ENCODE measurements at places on chromosomes 6 and 20.

DNA sequence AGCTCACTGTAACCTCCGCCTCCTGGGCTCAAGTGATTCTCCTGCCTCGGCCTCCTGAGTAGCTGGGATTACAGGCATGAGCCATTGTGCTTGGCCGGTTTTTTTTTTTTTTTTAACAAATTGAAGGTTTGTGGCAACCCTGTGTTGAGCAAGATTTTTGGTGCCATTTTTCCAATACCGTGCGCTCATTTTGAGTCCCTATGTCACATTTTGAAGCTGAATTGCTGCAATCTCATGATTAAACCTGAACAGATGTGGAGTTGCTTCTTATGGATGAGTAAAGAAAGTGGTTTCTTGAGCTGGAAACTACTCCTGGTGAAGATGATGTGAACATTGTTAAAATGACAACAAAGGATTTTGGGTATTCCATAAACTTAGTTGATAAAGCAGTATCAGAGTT, 16.6 kb downstream of the SASH1 start:
- no peak overlapping the region for H3K27ac ChIP-seq

DNA sequence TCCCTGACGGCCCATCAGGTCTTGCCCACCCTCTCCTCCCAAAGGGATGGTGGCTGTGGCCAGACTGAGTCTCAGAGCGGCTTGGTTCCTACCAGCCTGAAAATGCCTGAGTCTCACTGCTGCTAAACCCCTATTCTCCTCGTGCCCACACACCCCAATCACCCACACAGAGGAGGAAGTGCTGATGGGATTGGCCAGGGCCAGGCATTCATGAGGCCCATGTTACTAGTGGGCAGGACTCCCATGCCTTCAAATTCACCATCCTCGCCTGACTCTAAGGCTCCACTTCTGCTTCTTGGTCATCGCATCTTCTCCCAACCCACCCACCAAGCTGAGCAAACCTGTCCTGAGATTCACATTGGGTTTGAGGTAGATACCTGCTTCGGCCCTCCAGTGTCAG, 80.1 kb upstream of the CST7 start:
- H3K4me3 ChIP-seq: no peak overlapping the region
- peaks cover 3% of the 10 kb centered on the region for H3K36me3 ChIP-seq
- DNase-seq: no peak
- H3K27ac ChIP-seq: no peak overlapping the region
- no peaks in the 10 kb centered on the region for H3K4me1 ChIP-seq

- no peak overlapping the region for H3K4me3 ChIP-seq
- peaks cover 8% of the 10 kb centered on the region for H3K27me3 ChIP-seq
- DNase-seq: no peak
These were observed 136.0 kb downstream of the CCDC170 start for GRCh38 chr6:151629791-151630190.

GRCh38 chr20:46004187-46004586, 4.5 kb upstream of the MMP9 start:
- H3K27ac ChIP-seq: no peak overlapping the region
- H3K27me3 ChIP-seq: peaks cover 30% of the 10 kb centered on the region
- no peaks in the 10 kb centered on the region for H3K36me3 ChIP-seq
- H3K4me1 ChIP-seq: peaks cover 68% of the 10 kb centered on the region

DNA sequence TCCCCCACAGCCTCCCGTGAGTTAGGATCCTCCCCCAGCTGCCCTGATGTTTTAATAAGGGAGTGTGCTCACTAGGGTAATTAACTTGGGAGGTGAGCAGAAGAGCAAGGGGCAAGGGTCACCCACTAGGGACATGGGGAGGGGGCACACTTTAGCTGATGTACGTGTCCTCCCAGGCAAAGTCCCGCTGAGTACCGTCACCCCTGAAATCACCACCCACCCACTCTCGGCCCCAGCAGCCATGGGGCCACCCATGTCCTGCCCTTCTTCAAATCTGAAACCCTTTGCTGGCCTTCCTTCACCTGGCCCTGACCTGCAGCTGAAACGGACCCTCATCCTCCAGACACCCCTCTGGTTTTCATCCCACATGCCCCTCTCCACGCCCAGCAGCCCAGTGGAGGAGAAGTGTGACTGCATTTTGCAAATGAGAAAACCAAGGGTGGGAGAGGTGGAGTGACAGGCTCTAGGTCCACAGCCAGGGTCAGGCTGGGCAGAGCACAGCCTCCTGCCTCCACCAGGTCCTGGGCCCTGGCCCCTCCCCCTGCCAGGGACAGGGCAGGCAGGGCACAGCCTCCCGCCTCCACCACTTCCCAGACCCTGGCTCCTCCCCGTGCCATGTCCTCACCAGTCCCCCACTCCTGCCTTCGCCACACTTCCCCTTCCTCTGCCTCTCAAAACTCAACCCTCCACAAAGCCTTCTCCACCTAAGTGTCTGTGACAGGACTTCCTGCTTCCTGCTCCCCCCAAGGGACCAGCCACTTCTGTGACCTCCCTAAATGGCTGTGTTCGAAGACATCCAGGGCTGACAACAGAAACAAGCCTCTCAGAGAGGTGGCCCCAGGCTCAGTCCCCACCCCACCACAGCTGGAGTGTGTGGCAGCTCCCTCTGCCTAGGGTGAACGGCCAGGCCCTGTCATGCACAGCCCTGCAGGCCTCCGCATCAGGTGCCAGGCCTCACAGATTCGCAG, 15.1 kb downstream of the ACSS1 start:
- H3K4me1 ChIP-seq: peaks cover 31% of the 10 kb centered on the region
- H3K36me3 ChIP-seq: no peaks in the 10 kb centered on the region
- H3K4me3 ChIP-seq: no peak overlapping the region
- H3K27me3 ChIP-seq: no peaks in the 10 kb centered on the region
- peak overlapping the region; percentile 94 for H3K27ac ChIP-seq

DNA sequence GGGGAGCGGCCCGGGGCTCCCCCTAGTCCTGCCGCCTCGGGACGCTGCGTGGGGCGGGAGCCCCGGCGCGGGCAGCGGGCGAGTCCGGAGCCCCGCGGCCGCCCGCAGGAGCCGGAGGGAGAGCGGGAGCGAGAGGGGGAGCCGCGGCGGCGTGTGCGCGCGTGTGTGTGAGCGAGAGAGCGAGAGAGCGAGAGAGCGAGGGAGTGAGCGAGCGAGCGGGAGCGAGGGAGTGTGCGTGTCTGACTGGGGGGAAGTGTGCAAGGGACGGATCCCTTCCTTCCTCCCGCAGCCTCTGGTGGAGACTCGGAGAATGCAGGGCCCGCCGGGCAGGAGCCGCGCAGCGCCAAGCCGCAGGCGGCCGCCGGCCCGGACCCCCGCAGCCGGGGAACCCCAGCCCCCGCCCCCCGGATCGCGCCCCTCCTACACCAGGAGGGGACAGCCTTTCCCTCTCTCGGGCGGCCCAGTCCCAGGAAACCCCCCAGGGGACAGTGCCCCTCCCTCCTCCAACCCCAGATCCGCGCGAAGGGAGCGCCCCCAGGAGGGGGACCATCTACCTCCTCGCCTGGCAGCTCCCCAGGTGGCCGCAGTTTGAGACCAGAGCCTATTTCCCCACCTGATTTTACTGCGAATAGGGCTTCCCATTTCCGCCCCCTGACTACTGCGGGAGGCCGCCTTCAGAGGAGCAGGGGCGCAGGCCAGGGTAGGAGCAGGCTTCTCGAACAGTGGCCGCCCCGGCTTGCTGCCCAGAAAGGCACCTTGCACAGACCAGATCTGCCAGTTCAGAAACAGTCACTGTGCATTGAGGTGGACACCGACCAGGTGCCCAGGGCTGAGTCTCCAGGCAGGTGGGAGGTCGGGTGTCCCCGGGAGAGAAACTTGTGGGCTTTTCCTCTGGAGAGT, at the start of gene CDH22:
CDH22 (minus strand) TSS at position 241 of the 900 bp plus-strand sequence. CDS start 57,204 bp downstream, outside the sequence.
- H3K27ac ChIP-seq: no peak within 1 kb of the TSS
- peak within 1 kb of the TSS; percentile 57 for H3K4me3 ChIP-seq
- peak; percentile 44 for DNase-seq

DNA sequence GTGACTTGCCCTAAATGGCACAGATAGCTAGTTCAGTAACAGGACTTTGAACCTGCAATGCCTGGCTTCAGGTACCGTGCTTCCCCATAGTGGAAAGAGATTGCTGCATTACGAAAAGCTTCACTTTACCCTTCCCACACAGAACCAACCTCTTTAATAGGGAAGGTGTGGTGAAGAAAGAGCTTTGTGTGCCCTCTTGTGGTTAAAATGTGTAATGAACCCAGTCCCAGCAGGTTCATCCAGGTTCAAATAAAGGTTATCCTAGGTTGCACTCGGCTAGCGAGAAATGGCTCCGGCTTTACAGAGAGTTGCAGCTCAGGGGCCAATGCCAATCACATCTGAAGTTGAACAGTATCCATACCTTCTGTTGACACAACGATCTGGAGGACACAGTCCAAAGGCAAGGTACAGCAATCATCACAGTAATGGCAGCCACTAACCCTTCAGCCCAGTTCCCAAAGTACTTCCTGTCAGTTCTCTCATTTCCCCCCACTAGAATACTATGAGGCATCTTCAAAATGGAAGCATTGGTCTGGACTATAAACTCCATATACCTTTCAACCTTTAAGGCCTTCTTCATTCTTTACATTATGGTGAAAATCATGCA, 3.0 kb downstream of the DEFB115 start:
- no peak for DNase-seq
- H3K4me3 ChIP-seq: no peak overlapping the region
- H3K4me1 ChIP-seq: no peaks in the 10 kb centered on the region
- no peaks in the 10 kb centered on the region for H3K27me3 ChIP-seq

DNA sequence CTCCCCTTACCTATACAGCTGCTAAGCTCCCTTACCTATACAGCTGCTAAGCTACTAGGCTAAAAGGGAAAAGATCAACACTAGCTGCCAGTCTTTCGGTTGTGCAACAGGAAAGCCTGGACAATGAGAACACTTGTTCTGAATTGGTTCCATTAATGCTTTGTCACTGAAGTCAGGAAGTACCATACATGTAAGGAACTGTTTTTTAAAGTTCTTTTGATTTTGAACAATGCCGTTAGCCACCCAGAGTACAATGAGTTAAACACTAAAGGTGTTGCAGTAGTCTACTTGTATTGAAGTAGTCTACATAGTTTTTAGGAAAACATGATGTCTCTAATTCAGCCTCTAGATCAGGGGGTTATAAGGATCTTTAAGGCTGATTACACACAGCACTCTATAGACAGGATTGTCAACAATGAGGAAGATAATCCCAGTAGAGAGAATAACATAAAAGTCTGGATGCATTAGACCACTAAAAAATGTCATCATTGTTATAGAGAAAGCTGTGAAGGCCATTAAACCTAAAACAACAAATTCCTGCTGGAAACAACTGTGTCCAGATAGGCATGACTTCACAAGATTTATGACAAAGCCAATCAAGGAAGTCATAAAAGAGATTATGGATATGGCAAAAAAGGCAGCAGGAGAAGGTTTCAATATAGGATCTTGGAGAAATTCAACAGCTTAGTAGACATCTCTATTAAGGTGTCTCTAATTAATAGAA, 306.3 kb downstream of the PHF3 start:
- no peaks in the 10 kb centered on the region for H3K4me1 ChIP-seq
- no peak for DNase-seq
- no peak overlapping the region for H3K4me3 ChIP-seq
- no peaks in the 10 kb centered on the region for H3K27me3 ChIP-seq

GRCh38 chr6:115643762-115644161, 416.9 kb downstream of the FRK start:
- no peak for DNase-seq
- H3K4me3 ChIP-seq: no peak overlapping the region
- no peaks in the 10 kb centered on the region for H3K36me3 ChIP-seq
- H3K4me1 ChIP-seq: no peaks in the 10 kb centered on the region

All from activated naive CD8-positive, alpha-beta T cell treated with anti-CD3 and anti-CD28 coated beads, Interleukin-2, amount 50 U/mL, for 24 hours (primary cell).